ENCODE measurements at places on chromosomes 12 and 14.

DNA sequence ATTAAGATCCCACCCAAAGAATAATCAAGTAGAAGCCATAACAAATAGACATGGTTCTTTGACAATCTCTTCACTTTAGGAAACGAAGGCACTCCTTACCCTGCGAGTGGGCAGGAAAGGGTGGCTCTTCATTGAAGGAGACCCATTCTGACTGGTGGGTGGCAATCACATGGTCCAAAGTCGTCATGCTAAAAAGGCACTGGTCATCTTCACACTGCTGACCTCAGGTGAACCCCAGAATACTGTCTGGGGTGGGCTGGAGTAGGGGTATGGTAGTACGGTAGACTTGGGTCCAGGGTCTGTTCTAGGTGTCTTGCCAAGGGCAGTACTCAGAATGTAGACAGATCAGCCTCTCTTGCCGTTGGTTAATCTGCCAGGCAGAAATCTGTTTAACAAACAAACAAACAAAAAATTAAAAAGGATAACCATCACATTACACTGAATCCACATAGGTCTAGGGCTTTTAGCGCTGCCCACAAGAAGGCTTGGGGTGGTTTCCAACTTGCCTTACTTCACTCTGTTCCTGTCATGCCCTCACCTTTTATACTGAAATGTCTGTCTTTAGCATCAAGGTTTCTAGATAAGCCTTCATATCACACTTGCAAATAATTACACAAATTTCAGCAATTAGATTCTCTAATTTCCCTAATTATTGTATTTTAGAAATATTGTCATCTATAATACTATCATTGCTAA, 1.8 kb downstream of the STON2 start:
- no peak for DNase-seq

- DNase-seq: no peak
Measured at GRCh38 chr12:26125400-26126339, 833 bp upstream of the BHLHE41 start.

- DNase-seq: no peak
Measured at GRCh38 chr12:122855928-122856831, 20.9 kb downstream of the HIP1R start.

DNA sequence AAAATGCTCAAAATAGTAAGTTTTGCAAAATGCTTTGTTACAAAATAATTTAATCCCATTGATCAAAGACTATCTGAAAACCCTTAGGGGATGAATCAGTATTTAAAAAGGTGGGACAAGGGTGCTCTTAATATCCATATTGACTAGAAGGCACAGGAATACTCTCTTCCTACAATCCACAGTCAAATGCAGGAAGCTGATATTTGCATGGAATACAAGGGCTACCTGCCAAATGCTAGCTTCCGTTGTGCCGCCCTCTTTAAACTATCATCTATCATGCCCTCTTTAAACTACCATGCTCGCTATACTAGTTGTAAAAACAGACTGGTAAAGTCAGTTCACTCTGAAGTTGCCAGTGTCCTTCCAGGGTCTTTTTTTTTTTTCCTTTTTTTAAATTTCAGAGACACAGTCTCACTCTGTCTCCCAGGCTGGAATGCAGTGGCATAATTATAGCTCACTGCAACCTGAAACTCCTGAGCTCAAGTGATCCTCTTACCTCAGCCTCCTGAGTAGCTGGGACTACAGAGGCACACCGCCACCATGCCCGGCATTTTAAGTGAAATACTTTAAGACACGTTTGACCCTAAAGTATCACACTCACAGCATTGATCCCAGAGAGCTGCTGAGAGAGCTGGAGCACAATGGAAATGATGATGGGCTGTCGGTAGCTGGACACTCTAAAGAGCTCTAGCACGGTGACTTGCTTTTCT, 6.7 kb downstream of the SLC2A3 start:
- DNase-seq: no peak

DNA sequence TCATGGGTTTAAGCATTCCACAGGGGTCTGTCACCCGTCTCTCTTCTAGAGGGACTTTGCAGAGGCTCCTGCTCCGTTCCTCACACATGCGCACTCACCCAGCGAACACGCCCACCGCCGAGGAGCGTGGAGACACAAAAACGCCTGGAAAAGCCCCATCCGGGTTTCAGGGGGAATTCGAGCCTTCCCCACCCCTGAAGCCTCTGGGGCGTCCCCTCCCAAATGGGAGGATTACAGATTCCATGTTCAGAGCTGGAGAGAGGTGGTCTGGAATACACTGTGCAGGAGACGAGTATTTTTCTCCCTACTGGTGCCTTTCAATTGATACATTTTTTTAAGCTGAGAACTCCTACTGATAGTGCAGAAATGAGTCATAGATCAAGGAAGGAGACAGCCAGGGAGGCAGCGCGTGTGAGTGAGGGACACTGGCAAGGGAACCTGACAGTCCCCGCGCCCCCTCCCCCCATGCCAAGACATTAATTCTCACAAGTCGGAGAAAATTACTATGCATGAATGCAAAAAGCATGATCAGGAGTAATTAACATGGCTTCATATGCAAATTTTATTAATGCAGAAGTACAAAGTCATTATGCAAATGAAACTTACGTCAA, 36.9 kb downstream of the BCL11B start:
- no peak for DNase-seq

DNA sequence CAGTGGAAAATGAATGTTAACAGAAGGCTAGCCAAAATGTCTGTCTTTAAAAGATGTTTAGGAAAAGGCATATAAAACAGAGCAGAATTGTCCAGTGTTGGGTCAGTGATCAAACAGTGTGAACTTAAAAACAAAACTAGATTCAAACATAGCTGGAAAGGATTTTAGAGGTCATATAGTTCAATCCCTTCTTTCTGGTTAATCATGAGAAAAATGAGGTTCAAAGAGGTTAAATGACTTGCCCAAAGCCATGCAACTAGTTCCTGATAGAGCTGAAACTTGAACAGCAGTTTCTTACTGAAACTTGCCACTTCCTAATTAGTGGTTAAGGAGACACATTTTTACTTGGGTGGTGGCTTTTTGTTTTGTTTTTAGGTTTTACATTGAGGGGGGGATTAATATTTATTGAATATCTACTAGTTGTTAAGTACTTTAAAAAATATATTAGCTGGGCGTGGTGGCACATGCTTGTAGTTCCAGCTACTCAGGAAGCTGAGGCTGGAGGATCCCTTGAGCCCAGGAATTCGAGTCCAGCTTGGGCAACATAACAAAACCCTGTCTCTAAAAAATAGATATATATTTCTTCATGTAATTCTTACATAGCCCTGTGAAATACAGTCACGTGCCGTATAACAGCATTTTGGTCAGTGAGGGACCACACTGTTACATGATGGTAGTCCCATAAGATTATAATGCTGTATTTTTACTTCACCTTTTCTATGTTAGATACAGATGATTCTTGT, 20.4 kb downstream of the ACVR1B start:
- DNase-seq: no peak

GRCh38 chr14:59132796-59133494, 55.5 kb upstream of the DAAM1 start:
- DNase-seq: no peak

DNA sequence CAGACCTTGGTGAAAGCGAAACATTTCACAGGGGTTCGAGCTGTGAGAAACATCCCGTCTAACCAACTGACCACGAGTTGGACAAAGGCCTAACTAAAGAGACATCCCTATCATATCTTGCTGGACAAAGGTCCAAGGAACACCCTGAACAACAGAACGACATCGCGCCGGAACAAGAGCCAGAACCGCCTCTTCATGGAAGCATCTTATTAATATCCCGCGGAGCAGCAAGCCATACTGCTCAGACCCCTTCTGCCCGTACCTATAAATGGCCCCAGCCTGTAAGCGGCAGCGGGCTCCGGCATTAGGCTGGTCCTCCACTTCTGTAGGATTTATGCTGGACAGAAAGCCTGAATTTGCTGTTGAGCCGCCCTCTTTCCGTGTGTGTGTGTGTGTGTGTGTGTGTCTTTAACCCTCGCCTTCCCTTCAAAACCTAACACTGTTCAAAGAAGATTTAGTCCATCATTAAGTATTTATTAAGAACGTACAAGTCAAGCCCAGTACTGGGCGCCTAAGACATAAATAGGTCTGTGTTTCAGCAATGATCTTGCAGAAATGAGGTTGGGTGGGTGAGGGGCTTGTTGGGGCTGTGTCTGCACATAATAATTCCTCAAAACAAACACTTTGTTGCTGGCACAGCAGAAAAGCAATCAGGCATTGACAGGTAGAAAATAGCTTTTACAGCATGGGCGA, 1.9 kb downstream of the SLC6A15 start:
- DNase-seq: no peak

- no peak for DNase-seq
Measured at GRCh38 chr14:104178279-104178678, 39.9 kb downstream of the KIF26A start.

Measured in H1 (cell line).